Ascending aorta (tissue), 2 donors: ENCODE measurements at places on chromosomes 3 and 15.

- DNase-seq, result no peak
Measured at GRCh38 chr15:84734794-84735479, 13.5 kb upstream of the ZNF592 start.

GRCh38 chr15:32844118-32844711 is 126.4 kb downstream of the GREM1 start:
- DNase-seq, result no peak

- DNase-seq, result no peak
Measured at GRCh38 chr15:26421065-26421464, 351.8 kb downstream of the GABRB3 start.

DNA sequence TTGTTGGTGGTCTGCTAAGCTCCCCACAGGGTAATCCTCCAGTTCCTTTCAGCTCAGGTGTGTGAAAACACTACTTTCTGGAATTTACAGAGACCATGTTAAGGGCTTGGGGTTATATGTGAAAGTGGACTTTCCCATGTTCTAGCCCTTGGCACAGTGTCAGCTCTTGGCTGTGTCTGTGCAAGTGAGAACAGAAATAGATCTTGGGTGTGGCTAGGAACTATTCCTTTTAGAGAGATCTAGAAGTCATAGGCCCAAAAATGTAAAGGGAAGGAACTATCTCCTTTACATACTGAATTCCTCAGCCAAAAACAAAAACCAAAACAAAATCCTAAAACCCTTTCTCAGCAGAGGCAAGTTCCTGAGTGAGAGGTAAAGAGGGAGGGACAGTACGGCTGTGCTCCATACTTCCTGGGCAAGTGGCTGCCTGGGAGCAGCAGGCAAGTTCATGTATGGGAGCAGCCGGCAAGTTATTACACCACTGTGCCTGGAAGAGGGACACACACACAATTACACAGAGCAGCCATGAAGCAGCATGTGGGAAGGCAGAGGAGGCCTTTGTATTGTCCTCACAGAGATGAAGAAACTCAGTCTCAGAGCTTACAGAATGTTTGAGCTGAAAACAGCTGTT is 19.9 kb upstream of the C3orf62 start:
- DNase-seq, result no peak

DNA sequence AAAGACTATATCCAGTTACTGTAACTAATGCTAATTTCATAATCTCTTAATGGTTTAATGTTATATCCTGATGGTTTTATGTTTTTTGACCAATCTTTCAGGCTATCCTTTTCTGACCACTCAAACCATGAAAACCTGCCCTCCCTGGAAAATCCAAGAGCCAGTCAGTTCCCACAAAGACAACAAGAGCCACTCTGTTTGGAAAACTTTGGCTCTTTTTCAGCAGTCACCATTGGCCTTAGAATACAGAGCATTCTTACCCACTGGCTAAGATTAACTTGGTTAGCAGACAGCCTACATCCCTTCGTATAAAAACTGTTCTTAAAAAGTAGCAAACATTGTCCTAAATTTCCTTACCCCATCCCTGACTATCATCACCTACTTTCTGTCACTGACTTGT is 32.9 kb downstream of the ALCAM start:
- DNase-seq, result no peak

GRCh38 chr3:50195501-50196252 is 4.3 kb downstream of the GNAT1 start:
- no peak for DNase-seq

DNA sequence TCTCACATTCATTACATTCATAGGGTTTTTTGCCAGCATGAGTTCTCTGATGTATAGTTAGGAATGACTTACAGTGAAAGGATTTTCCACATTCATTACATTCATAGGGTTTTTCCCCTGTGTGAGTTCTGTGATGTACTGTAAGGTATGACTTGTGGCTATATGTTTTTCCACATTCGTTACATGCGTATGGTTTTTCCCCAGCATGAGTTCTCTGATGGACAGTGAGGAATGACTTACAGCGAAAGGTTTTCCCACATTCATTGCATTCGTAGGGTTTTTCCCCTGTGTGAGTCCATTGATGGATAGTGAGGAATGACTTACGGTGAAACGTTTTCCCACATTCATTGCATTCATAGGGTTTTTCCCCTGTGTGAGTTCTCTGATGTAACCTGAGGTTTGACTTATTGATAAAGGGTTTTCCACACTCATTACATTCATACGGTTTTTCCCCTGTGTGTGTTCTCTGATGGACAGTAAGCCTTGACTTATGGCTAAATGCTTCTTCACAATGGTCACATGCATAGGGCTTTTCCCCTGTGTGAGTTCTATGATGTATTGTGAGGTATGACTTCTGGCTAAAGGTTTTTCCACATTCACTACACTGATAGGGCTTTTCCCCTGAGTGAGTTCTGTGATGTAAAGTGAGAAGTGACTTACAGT is 47.4 kb downstream of the ZNF717 start:
- DNase-seq, result no peak

GRCh38 chr3:58177747-58178527 is 32.8 kb downstream of the DNASE1L3 start:
- DNase-seq, result peak; percentile 94

- DNase-seq, result no peak
Measured at GRCh38 chr3:57168151-57168550, 3.0 kb upstream of the IL17RD start.

DNA sequence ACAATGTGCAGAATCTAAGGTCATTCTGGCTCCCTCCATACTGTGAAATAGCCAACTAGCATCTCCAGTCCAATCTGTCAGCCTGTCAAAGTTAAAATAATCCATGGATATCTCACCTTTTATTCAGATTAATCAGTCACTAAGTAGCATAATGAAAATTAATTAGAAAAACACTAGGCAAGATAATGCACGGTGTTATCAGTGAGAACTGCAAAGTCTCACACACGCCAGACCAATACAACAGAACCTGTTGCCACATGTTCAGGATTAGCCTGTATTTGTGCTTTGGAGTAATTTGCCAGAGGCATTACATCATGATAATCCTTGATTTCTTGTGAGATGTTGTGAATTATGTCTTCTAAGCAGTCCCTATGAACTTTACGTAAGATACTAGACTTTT is 820.4 kb upstream of the ALCAM start:
- no peak for DNase-seq

GRCh38 chr15:69076756-69077155 is 62.3 kb downstream of the NOX5 start:
- no peak for DNase-seq

DNA sequence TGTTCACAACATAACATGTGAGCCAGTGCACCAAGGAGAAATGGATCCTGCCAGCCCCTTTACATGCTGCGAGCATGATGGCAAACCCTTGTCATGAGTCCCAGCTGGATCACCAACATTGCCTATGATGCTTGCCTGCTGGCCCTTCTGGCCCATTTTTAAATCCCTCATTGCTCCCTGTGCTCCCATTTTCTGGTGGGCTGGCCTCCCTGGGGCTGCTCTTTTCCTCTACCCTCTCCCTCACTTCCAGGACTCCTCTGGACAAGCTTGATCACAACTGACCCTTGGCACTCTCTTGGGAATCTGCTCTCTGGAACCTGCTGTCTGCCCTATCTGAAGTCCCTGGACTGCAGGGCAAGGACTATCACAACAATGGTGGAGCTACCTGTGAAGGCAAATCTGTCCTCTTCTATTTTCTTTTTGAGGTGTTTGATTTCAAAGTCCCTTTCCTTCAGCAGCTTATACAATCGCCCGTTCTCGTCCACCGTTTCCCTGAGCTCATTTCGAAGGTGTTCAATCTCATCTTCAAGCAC is 16.3 kb downstream of the CCDC13 start:
- no peak for DNase-seq

DNA sequence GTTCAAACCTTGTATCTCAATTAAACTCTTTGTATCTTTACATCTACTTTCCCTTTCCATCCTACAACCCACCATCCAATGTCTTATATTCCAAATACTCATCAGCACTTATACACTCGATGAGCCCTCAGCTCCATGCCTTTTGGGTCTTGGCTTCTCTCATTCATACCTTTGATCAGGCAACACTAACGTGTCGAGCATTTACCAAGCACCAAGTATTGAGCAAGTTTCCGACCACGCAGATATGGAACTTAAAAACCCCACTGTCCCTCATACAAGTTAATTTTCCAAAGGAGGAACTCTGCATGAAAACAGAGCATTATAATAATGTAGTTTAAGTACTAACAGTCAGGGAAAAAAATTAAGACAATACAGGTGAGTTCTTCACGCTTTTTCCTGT is 102.8 kb downstream of the IL1RAP start:
- no peak for DNase-seq

- DNase-seq, result no peak
Measured at GRCh38 chr15:70576696-70577095, 186.7 kb downstream of the UACA start.

GRCh38 chr15:28051955-28052633 is 47.0 kb downstream of the OCA2 start:
- no peak for DNase-seq

GRCh38 chr15:71792521-71792920 is 17.8 kb upstream of the NR2E3 start:
- peak; percentile 22 for DNase-seq

DNA sequence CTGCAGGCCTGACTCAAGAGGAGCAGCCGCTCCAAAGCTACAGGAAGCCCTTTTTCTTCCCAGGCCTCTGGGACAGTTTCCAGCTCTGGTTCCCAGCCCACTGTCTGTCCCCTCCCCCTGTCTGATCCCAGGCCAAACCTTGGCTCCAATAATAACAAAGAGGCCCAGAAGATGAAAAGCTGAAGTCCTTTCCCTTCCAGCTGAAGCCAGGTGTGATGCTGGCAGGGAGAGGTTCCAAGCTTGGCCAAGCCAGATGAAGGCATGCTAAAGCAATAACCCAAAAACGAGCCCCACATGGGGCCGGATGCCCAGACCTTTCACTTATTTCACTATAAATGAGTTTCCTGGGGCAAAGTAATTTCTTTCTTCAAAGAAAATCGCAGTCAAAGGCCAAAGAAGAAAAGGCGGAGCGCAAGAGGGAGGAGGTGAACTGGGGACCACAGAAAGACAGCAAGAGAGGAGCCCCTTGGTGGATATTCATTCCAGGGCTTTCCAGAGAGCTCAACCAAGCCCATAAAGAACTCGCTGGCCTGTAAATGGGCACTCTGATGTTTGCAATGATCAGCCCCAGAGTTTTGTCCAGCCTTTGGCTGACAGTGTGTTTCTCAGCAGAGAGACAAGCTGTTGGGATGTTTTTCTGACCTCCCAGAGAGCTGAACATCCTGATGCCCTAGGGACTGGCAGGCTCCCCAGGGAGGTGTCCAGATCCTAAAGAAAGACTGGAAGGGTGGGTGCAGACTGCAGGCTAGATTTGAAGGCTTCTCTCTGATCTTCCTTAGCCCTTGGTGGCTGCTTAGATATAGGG is 157.6 kb downstream of the UACA start:
- DNase-seq, result no peak

DNA sequence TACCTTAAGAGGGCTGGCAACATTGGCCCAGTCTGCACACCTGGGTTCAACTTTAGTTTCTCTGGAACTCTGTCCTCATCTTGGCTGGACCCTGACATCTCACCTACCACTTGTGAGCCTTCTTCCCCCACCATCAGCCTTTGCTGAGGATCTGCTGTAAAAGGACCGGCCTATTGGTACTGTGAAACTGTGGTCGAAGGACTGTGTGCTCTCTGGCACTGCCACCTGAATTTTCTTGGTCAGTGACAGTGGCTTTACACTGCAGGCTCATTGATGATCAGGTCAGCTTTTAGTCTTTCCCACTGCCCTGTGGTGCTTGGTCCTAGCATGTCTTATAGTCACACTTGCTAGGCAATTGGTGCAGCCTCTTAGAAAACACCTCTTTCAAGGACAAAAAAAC is 86.9 kb downstream of the PEX5L start:
- DNase-seq, result no peak

DNA sequence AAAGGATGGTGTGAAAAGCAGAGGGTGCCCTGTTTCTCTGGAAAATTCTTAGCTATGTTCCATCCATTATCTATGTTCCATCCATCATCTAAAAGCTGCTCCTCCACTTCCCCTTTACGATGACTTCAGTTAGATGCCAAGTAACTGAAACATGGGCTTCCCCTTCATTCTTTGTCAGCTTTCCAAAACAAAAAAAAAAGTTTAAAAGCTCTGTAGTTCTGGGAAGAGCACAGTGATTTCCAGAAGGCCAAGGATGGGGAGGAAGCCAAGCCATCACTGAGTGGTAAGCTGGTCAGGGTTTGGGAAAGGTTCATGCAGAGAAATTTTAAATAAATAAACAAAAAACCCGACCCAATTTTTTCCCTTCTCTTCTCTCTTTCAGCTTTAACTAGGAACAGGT is 111.5 kb downstream of the CFAP44 start:
- DNase-seq, result no peak

- no peak for DNase-seq
Measured at GRCh38 chr15:66702787-66703539, 927 bp downstream of the SMAD6 start.

- DNase-seq, result no peak
Measured at GRCh38 chr3:119073258-119074001, 38.8 kb upstream of the IGSF11 start.

DNA sequence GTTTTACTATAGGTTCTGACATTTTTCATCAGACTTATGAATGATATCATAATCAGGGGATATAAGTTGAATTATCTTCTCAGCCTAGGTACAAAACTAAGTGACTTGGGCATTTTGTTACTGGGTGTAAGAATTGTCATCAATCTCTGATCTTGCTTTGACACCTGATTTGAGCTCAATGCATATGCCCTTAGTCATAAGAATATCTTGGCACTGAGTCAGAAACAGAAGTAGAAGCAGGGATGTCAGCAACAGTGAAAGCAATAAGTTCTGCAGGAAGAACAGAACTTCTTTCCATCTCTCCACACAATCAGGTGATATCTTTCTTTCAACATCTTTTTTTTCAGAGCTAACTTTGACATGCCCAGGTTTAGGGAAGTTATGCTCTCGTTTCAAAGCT is 14.6 kb downstream of the SLITRK3 start:
- no peak for DNase-seq

GRCh38 chr3:179074656-179075055 is 3.0 kb upstream of the ZMAT3 start:
- no peak for DNase-seq

DNA sequence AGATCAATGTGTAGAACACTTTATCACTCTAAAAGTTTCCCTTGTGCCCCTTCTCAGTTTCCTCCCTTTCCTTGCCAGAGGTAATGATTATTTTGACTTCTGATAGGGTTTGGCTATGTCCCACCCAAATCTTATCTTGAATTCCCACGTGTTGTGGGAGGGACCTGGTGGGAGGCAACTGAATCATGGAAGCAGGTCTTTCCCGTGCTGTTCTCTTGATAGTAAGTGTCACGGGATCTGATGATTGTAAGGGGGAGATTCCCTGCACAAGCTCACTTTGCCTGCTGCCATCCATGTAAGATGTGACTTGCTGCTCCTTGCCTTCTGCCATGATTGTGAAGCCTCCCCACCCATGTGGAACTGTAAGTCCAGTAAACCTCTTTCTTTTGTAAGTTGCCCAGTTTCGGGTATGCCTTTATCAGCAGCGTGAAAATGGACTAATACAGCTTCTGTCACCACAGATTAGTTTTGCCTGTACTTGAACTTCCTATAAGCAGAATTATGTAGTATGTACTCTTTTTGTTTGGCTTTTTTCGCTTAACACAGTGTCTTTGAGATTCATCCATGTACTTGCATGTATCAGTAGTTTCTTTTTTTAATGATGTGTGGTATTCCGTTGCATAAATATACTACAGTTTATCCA is 7.2 kb downstream of the FEM1B start:
- no peak for DNase-seq

- DNase-seq, result no peak
Measured at GRCh38 chr3:97763586-97764406, 762 bp upstream of the ARL6 start.
